ENCODE measurements at places on chromosomes 3 and 15.

- no peak for DNase-seq
Measured at GRCh38 chr3:181358562-181358961, 353.2 kb upstream of the SOX2 start.

- no peak for DNase-seq
Measured at GRCh38 chr15:42549741-42550392, 1.2 kb downstream of the HAUS2 start.

DNA sequence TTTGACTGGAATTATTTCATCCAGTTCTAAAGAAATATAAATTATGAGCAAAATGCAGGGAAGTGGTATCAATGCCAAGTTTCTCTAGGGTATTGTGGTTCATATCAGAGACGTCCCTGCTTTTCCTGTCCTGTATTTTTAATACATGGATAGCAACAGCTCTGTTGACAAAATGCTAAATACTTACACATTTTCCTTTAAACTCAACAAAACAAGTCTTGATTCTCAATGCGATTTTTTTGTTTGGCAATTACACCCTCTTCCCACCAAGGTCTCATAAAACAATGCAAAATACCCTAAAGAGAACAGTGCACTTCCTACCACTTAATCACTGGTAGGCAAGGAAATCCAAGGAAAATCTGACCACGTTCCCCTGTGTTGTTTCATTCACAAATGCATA is 120.0 kb downstream of the DUT start:
- no peak for DNase-seq

DNA sequence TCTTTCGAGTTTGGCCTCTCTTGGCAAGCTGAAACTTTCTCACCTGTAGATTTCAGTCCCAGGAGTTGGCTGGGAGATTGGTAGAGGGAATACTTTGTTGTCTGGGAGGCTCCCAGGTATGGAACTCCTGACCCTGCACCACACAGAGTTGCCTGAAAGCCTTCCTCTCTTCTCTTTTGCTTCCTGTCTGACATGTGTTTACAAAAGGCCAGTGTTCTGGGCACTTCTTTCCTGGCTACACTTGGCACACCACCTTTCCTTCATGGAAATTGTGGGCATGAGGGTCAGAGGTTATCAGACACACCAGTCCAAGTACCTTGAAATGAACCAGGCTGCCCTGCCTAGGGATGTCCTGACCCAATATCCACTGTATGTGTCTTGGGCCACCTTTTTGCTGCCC is 123.7 kb downstream of the ABHD5 start:
- DNase-seq: no peak

GRCh38 chr15:65377105-65377975 is 462 bp downstream of the IGDCC3 start:
- DNase-seq: no peak

DNA sequence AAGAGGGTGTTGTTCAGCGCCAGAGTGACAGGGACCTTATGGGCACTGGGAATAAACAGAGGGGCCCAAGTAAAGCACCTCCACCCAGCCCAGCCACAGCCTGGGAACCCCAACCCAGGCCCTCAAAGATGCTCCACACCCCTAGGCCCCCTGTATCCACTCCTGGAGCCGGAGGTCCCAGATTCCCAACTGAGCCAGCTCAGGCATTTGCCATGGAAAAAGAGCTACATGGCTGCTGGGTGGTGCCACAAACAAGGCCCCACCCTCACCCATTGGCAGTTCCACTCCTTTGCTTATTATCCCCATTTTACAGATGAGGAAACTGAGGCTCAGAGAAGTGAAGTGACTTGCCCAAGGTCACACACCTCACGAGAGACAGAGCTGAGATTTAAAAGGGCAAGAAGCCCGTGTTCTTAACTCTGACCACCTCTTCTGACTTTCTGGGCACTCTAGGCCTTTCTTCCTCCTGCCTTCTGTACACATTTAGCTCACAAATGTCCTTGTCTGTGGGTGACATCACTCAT is 16.9 kb downstream of the ANPEP start:
- no peak for DNase-seq

DNA sequence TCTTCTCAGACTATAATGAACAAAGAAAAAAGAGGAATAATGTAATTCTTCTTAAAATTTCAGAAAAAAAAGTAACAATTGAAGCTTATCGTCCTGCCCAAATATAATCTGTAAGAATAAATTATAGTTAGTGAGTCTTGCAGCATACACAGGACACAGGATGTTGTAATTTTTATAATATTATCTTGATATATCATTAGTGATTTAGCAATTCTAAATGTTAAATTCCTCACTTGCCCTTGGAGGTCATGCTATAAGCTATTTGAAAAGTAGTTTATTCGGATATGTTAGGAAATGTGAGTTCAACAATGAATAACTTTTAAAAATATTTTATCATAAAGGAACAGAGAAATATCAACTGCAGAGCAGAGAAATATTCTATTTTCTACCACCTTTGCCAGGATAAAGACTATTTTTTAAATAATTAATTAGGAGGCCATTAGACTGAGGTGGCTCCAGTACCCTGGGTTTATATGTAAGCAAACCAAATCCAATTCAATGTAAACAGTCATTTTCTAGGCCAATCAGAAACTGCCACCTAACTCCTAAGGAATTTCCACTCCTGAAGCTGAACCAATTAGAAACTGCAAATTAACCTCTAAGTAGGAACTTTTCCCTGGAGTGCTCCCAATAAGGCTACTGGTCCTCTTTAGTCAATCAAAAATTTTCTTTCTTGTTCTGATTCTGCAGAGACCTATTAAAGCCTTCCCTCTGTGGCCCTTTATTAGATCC is 1109.3 kb downstream of the ROBO2 start:
- no peak for DNase-seq

- no peak for DNase-seq
Measured at GRCh38 chr15:88872106-88872505, 23.2 kb downstream of the HAPLN3 start.

- DNase-seq: no peak
Measured at GRCh38 chr3:41127414-41127813, 71.9 kb upstream of the CTNNB1 start.

DNA sequence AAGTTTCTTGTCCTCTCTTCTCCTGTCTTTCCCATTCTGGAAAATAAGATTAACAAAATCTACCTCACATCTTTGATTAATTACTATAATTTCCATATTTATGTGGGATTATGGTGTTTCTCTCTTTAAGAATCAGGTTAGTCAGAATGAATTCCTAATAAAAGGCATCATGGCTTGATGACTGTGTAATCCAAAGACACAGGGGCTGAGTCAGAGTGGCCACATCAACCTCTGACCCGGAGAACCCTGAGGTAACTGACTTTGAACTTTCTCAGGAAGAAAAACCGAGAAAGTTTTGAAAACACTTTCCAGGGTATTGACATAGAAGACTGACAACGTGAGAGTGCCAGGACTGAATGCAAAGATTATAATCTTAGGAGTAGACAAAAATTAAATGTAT is 170.3 kb upstream of the MCTP2 start:
- no peak for DNase-seq

DNA sequence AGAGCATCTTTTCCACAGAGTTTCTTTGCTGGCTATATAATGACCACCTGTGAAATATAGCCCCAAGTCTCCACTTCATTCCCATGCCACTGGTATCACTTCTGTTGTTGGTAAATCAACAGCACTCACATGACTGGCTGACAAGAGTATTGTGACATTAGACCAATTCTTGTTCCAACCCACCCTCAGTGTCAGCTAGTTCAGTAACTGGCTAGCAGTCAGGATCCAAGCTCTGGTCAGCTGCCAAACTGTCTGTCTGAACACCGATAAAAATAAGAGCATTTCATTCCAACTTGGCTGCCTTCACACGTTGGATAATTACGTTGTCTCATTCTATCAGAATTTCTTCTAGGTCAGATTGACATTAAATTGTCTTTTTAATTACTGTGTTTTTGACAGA is 166.5 kb downstream of the USP13 start:
- DNase-seq: no peak

DNA sequence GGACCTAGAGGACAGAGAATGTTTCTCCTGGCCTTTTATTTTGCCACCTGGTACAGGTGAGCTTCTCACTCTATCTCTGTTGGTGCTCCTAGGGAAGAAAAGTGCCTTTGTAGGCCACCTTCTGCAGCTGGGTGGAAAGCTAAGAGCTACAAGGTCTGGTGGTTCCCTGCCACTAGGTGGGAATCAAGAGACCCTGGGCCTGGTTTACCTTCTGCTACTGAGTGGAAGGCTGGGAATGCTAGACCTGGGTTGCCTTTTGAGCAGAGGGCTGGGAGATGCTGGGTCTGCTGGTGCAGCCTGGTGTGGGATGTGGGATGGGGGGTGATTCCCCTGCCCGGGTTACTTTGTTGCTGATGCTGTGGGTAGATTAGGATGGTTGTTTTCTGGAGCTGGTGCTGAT is 72.6 kb downstream of the EBLN2 start:
- DNase-seq: no peak

DNA sequence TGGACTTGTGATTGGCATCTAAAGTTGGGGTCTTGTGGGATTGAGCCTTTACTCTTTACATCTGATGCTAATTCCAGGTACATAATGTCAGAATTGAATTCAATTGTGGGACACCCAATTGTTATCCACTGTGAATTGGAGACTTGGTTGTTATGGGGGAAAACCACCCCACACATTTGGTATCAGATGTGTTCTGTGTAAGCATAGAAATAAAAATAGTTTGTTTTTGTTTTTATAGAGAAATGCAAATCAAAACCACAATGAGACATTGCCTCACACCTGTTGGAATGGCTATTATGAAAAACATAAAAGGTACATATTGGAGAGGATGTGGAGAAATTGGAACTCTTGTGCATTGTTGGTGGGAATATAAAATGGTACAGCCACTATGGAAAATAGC is 58.5 kb downstream of the CPA3 start:
- no peak for DNase-seq

GRCh38 chr15:98138910-98139309 is 178.4 kb downstream of the ARRDC4 start:
- DNase-seq: no peak

GRCh38 chr3:164048451-164048850 is 1029.8 kb downstream of the SI start:
- DNase-seq: no peak

- no peak for DNase-seq
Measured at GRCh38 chr15:92159481-92159880, 234.2 kb upstream of the ST8SIA2 start.

DNA sequence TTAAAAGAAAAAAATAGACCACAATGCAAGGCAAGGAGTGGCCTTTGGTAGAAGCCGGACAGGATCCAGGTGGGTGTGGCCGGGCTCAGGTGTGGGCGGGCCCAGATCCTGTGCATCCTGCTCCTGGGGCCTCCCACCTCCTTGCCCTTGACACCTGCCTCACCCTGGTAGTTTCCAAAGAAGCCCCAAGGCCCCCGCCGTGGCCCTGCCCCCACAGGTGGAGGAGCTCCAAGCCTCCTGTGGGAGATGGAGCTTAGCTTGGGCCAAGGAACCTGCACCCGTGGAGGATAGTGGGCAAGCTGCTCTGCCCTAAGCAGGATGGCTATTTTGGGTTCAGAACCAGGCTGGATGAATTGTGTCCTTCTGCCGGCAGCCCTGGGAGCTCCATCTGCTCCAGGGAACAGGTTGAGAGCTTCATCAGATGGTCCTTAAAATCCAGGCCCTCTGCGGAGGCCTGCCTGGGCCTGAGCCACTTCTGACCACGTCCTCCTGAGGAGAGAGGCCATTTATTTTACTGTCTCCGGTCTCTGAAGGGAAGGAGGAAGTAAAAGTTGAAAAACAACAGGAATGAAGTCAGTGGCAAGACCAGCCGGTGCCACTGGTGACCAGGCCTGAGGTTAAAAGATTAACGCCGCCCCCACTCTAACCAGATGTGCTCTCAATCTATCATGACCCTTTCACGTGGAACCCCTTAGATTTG is 53.9 kb upstream of the KLF13 start:
- no peak for DNase-seq

Data from stimulated activated CD8-positive, alpha-beta memory T cell treated with anti-CD3 and anti-CD28 coated beads, Interleukin-2, amount 100 ng/mL, for 1 hour (primary cell).